ENCODE measurements at places on chromosomes 11 and 22.

GRCh38 chr22:20517422-20517821, 10.0 kb downstream of the MED15 start:
- DNase-seq: no peak

DNA sequence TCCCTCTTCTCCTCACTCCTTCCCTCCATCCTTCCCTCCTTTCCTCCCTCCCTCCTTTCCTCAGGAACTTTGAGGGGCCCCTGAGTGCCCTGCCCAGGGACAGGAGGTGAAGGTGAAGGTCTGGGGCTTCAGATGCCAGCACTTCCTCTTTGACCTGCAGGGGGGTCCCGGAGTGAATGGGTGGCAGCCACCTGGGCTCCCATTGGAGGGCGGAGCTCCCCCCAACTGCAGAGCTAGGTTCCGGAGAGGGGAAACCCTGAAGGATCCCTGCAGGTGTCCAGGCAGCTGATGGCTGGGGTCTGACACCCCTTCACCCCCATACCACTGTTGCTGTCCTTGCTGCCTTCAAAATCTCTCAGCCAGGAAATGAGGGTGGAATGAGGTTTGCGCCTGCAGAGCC, 1131.3 kb downstream of the BRD1 start:
- DNase-seq: no peak

- no peak for DNase-seq
These were observed 161.1 kb downstream of the NAV2 start for GRCh38 chr11:19873730-19874129.

- no peak for DNase-seq
These were observed 109.9 kb downstream of the MICAL2 start for GRCh38 chr11:12220305-12220704.

GRCh38 chr11:39458481-39458880, 2001.0 kb downstream of the LRRC4C start:
- DNase-seq: no peak

DNA sequence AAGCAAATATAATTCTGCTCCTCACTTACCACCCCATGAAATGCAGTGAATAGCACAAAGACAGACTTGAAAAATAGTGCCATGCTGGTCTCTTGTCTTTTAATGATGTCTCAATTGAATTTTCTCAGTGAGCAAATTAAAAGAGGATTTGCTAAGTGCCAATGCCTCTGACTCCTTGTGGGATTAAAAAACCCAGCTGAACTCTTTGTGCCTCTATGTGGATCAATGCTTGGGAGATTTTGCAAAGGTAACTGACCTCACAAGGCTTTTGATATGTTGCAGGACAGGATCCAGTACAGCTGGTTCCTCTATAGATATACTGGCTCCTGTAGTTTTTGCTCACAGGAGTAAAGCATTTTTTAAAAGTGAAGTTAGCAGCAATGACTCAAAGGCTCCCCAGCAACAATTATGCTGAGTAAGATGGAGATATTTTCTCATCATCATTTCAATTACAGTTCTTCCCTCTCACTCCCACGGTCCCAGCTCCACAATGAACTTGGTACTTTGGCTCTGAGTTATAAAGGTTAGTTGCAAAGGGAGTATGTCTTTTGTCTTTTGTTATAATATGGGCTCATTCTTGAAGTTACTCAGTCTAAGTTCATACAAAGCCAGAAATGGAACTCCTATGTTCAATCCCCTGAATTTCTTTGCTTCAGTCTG, 471.5 kb downstream of the LRRC4C start:
- no peak for DNase-seq

- no peak for DNase-seq
These were observed 110.5 kb downstream of the KCNQ1 start for GRCh38 chr11:2555336-2555735.

DNA sequence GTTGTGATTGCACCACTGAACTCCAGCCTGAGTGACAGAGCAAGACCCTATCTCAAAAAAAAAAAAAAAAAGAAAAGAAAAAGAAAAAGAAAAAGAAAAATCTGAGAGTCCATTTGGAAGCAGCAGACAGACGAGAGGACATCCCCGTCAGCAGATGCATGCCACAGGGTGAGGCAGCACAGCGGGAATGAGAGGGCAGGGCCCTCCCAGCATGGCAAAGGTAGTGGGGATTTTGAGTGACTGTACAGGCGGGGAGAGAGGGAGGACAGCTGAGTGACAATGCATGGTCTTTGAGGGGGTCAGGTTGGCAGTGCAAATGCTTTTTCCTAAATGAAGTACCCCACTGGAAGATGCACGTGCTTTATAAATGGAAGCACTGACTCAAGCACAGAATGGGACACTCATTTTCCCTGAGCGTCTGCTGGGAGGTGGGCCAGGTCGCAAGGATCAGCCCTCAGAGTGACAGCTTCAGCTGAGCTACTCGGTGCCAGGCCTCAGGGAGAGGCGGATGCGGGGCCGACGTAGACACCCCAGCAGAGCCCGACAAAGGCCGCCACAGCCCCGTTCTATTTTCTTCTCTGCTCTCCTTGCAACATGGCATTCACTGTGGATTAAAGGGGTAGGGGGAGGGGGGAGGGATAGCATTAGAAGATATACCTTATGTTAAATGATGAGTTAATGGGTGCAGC, 113.5 kb downstream of the SHANK2 start:
- no peak for DNase-seq

DNA sequence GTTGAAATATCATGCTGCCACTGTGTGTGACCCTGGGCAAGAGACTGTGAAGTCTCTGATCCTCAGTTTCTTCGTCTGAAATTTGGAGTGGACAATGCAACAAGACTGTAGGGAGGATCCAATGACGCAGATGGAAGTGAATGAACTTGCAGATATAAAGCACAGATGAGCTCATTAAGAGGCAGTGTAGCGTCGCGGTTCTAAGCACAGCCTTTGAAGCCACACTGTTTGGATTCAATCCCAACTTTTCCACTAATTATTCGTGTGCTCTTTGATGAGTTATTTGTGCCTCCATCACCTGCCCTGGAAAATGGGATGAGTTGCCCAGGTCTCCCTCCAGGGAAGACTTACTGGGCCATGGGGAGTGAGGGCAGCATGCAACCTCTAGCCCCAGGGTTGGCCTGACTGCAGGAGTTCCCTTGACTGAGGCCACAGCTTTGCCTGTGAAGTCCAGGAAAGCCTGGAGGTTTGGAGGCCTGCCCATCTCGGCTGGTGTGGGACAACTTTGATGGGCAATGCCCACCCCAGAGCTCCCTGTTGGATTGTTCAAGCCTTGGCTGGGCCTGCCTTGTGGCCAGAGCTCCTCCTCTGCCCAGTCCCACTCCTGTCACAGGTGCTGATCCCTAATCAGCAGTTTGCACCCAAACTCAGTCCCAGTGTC, 266.0 kb upstream of the B3GAT1 start:
- DNase-seq: no peak

DNA sequence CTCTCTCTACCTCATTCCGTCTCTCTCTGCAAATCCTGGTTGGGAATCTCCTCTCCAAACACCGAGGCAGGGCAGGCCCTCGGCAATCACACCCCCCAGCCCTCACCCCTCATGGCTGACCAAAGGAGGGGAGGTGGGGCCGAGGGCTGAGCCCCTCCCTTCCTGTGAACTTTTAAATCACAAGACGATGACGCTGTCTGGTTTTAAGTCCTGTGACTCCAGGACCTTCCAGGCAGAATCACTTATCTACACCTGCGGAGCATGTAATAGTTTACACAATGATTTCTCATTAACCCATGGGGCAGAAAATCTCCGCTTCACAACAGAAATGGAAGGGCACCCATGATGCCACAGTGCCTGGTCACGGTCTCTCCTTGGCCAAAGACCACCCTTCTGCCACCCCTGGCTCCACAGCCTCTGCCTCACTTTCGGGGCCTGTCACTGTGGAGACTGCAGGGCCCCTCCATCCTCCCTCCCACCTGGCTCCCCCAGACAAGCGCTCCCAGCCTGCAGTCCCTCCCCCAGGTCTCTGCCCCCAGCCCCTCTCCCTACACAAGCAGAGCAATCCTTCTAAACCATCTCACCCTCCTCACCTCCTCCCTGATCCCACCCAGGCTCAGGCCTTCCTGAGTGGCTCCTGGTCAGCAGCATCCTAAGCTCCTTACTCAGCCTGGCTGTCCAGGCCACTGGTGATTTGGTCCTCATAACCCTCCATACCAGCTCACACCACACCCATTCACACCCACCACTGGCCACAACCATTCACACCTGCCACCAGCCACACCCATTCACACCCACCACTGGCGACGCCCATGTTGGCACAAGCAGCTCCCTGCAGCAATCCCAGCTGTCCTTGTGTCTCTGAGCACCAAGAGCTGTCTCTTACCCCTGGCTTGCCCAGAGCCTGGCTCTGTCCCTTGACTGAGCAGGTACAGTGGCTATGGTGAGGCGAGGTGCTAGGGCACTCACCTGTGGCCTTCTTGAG, 30.7 kb upstream of the ARFGAP3 start:
- DNase-seq: no peak

DNA sequence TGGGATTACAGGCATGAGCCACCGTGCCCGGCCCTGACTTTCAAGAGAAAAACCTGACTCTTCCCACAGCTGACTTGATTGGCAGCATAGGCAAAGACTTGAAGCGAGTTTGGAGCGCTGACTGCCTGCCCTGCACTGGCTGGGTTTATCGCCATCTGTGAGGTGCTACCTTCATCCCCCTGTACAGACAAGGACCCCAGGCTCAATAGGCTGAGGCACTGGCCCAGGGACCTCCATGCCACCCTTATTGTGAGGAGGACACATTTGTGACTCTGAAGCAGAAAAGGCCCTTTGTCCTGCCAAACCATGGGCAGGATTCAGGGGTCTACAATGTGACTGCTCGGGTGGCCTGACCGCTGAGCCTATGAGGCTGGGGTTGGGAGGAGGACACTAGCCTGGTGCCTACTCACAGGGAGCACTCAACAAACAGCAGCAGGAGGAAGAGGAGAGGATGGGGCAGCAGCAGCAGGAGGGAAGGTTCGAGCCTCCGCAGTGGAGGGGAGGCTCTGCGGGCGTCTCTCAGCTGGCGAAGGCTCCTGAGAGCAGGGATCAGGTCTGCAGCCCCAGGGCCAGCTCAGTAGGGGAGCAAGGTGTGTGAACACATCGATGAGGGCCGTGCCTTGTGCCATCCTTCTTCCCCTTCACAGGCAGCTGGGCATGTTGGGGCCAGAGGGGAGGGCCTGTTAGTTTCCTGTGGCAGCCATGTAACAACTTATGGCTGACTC, 72.9 kb upstream of the WNT7B start:
- DNase-seq: no peak

DNA sequence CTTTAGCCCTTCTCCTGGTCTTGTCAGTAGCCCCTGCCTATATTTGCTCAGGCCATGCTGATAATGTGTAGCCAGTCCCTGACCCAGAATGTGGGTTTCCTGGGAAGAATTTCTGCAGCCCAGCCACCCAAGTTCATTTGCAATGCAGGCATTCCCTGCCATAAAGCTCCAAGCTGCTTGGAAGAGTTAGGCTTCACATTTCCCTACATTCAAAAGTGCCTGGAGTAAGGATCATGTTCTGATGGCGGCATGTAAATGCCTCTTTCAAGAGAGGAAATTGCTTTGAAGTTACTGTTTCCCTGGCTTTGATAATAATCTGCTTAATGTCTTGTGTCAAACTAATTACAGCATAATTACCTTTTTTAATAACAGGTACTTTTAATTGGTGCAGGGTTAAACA, 266.1 kb downstream of the MIAT start:
- DNase-seq: no peak

DNA sequence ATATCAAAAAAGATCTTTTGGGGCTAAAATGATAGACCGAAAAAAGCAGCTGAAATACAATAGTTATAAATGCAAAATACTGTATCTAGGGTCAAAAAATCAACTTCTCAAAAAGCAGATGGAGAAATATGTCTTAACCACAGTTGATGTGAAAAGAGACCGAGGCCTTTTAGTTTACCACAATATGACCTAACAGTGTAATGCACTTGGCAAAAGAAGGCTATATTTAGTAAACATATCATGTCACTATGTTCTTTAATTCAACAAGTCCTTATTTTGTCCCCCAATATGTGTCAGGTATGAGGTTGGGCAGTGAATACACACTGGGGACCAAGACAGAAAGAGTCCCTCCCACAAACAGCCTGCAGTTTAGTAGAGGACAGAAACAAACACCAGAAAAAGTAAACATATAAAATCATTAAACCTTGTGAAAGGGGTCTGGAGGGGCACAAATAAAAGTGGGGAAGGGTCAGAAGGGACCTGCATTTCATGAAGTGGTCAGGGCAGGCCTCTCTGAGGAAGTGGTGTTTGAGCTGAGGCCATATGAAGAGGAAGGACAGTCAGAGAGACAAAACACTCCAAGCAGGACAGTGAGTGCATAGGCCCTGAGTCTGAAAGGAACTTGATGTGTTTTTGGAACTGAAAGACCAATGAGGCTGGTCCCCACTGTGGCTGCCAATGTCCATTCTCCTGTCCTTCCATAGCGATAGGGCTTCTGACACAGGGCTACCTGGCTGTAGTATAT, 53.4 kb downstream of the LIF start:
- no peak for DNase-seq

DNA sequence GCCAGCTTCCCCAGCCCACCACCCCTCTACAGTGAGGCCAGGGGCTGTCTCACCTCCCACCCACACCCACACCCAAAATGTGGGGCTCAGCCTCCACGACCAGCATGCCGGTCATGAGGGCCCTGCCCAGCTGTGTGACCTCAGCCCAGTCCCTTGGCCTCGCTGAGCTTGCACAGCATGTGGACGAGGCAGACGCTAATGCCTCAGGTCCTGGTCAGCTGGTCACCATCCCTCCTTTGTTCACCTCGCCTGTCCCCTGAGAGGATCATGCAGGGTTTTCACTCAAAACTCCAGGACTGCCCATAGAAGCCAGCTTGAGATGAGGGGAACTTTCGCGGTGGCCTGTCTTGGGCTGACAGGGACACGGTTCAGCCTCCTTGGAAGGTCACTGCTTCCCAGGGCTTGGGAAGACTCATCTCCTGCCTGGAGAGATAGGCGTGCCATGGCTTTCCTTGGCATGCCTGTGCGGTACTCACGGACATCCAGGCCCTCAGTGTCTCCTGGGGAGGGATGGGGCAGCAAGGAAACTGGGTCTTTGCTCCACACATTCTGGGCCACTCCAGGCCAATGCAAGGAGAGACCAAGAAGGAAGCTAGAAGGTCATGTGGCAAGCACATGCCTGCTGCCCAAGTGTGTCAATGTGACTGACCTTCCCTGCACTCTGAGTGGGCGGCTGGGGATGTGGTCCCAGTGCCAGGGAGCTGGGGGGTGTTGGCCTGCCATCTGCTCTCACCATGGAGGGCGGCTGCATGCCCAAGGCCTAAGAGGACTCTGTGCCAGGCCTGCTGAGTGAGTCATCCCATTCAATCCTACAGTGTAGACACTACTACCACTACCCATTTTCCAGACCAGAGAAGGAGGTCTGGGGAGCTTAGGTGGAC, 3.2 kb upstream of the RTN4R start:
- no peak for DNase-seq

DNA sequence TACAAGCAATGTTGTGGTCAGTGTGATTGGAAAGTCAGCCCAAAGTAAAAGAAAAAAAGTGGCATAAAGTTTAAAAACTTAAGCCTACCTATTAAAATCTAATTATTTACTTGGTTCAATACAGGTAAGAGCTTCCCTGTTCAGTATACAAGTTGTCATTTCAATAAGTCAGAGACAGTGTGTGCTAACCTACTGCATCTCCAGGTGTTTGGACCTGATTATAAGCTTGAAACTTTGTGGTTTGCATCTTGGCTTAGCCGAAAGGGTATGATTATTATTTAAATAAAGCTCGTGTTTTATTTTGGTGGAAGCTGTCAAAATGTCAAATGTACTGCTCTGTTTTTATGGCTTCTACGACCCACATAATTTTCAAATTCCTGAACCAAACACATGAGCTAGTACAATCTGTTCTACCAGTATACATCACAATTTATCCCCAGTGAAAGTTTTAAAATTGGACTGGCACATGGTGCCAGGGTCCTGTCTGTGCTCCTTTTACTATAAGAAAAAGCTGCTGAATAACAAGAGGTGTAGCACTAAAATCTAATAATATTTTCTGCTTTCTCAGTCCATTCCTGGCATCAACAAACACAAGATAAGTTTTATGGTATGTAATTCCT, 103.9 kb upstream of the ANO3 start:
- no peak for DNase-seq

Measured in SW 1271 (cell line).